ENCODE measurements at places on chromosomes 5 and 9.
A peak's percentile ranks its signal among the peaks of the same experiment; 100 is the strongest.

- DNase-seq, result no peak
Measured at GRCh38 chr5:40547994-40548575, 131.6 kb upstream of the PTGER4 start.

GRCh38 chr5:131242728-131243255 lies 21.1 kb upstream of the CDC42SE2 start:
- peak; percentile 16 for DNase-seq

DNA sequence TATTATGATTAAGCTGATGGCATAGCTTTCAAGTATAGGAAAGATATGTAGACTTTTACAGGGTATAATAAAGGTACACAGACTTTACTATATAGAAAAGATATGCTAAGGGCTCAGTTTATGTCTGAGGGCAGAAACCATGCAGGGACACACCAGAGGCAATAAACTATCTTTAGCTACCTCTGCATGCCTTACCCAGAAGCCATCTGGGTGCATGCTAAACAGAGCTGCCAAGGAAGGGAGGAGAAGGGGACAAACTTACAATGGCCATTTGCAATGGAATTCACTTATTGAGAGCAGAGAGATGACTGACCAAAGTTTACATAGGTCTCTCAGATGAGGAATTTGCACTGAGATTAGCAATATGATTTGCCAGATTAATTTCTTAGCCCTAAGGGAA lies 143.1 kb upstream of the NR4A3 start:
- no peak for DNase-seq

- DNase-seq, result no peak
Measured at GRCh38 chr5:94545870-94546625, 72.4 kb downstream of the KIAA0825 start.

DNA sequence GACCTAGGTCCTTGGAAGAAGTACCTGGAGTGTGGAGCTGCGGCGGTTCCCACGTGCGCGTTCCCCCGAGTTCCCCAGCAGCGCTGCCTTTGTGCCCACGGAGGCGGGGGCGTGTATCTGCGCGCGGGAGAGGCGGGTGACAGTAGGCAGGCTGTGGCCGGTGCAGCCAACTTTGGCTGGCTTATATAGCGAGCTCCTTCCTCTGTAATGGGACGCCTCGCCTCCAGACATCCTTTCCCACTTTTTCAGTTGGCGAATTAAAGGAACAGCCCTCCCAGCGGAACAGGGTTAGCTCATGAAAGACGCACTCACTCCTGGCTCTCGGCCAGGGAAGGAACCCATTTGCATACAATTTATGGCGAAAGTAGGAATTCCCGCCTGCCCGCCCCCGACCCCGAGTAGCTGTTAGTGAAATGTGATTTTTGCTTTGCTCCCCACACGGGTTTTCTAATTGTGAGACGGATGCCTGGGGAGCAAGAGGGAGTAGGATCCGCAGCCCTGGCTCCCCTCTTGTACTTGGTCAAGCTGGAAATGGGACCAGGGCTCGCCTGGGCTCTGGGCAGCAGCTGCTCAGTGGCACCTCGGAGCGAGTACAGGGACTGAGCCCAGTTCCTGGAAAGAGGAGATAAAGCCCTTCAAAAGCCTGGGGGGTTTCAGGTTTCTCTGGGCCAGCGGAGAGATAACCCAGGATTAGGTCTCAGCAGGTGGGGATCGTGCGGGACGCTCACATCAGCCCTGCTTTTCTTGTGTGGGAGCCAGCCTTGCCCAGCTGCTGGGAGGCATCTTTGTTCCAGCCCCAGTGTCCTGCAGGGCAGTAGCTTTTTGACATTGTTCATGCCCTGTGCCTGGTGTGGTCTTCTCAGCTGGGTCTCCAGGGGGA lies at the start of gene TNC:
Gene TNC (minus strand): TSS at position 159 of the 880 bp plus-strand sequence. CDS start 27,139 bp downstream, outside the sequence.
- DNase-seq, result no peak

GRCh38 chr5:118236108-118236849 lies 752.1 kb downstream of the DTWD2 start:
- no peak for DNase-seq

DNA sequence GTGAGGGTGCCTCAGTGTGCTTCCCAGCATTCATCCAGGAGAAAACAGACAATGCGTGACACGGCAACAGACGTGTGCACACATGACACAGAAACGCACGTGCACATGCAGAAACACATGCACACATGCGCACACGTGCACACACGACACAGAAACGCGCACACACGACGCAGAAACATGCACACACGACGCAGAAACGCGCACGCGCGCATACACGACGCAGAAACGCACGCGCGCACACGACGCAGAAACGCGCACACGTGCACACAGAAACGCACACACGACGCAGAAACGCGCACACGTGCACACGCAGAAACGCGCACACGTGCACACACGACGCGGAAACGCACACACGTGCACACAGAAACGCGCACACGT lies 16.5 kb downstream of the TPPP start:
- no peak for DNase-seq

DNA sequence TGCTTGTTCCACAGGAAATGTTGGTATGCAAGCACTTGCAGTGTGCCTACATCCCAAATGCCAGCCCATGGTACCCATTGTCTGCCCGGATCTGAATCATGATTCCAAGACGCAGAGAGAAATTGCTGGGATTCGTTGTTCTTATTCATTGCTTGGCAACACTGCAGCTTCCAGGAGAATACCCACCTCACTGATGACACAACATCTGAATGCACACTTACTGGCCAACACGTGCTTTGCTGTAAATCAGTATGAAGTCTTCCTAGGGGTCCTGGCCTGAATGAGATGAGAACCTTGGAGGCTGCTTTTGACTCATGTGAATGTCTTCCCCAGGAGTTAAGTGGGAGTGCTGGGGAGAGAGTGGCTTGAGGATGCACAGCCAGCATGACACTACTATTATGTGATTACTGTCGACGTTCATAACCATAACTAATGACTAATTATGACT lies 11.6 kb downstream of the SRD5A1 start:
- DNase-seq, result no peak

DNA sequence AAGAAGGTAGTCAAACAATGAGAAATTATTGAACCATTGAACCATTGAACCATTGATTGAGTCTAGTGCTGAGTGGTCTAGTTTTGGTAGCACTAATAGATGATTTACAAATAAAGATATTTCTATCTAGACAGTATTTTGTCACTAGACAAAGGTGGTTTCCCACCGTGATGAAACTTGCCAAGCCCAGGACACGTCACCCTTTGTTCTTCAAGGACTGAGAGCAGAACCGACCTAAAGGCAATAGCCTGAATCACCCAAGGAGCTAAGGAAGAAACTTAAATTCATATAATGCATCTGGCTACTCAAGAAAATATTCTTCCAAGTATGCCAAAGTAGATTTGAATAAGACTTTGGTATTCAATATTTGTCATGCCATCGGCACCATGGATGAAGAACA lies 103.3 kb downstream of the ESM1 start:
- DNase-seq, result no peak

DNA sequence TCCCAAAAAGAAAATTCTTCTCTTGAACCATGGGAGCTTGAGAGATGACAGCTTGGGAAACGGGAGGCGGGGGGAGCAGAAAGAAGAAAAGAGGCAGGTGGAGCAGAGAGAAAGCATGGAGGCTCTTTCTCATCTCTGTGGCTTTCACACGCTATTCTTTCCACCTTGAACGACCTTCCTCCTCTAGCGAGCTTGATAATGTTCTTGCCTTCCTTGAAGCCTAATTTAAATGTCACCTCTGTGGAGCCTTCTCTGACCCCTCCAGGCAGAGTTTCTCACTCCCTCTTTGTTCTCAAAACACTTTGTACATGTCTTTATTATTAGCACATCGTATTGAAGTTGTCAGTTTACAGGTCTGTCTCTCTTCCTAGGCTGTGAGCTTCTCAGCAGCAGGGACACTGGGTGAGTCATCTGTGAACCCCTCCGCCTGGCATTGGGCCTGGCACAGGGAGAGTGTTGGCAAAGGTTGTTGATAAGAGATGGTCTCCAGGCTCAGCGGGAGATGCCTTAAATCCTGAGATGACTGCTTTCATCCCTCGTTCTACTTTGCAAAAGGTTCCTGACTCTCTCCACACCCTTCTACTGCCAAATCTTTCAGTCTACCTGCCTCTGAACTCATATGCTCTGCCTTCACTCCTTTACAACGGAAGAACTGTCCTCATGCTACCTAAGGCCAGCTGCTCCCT lies 14.1 kb upstream of the STRBP start:
- no peak for DNase-seq

- no peak for DNase-seq
Measured at GRCh38 chr9:91577633-91578061, 154.0 kb upstream of the NFIL3 start.

- no peak for DNase-seq
Measured at GRCh38 chr5:115806986-115807653, 9.3 kb downstream of the CDO1 start.

GRCh38 chr9:115107701-115108100 lies 10.3 kb downstream of the TNC start:
- no peak for DNase-seq

- DNase-seq, result no peak
Measured at GRCh38 chr5:31553863-31554262, 21.8 kb downstream of the C5orf22 start.

DNA sequence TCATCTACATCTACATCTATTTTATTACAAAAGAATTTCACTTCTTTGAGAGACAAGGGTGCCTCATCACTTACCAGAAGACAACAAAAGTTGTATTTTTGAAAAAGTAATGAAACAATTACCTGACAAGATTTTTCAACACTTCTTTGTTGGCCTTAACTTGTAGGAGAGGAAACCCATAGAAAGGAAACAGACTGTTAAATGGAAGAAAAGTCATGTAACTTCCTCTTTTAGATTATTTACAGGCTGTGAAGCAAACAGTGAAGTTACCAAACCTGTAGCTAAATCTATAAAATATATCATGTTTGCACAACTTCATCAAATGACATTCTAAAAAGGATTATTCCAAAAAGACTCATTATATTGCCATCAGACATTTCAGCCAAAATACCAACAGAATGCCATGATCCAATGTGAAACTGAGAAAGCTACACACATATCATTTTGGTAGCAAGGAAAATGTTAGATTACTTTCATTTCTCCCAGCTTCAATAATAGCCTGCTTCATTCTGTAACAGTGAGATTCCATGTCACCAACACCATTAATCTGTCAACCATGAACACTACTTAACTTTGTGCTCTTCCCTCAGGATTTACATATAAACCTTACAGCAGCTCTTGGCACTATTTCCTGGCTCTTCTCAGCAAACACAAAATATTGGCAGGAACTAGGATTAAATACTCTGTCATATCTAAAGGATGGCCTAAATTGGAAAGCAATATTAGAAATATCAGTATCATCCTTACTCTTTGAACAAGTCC lies 122.5 kb downstream of the MCTP1 start:
- no peak for DNase-seq

GRCh38 chr5:141913560-141914198 lies 10.0 kb upstream of the DELE1 start:
- DNase-seq, result no peak

DNA sequence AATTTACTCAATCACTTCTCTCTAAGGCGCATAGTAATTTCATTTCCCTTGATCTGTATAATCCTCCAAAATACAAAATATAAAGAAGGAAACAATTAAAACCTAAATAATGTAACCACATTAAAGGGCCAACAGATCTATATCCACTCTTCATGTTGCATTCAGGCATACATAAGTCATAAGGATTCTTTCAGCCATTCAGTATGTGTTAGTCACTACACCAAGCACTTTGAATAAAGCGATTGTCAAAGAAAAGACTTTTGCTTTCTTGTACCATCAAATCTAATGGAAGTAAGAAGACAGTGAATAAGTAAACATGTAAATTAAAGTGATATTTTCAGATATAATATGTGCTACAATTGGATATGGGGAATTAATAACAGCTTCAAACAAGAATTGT lies 569.2 kb upstream of the PTPRD start:
- DNase-seq, result no peak

DNA sequence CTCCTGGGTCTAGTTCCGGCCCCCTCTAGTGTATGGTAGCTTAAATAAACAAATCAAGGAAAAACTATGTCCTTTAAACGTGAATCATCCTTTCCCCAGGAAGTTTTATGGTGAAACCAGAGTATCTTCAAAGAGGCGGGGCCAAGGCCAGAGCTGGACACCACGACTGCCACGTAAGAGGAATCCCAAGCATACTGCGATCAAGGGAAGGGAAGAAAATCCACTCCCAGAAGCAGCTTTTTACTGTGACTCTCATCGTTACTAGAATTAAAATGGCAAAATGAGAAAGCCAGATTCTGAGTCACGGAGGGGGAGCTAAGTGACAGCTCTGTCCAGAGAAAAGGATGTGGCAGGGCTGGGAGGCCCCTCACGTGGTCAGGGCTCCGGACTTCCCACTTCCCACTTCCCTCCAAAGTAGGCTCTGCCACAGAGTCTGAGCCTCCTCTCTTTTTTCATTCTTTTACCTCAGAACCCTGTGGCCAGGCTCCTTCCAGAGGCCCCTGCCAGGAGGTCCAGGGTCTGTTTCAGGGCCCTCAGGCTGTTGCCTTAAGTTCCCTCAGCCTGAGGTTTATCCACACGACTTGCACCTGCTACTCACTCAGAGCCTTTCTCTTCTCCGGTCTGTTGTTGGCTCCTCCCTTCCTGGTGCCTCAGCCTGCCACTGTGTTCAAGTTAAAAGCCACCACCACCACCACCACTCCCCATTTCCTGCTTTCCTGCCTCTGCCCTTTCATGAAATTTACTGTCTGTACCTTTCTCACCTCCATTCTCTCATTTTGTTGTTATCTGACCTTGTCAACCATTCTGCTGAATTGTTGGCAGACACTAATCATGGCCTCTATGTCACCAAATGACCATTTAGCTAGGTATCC lies 1.4 kb upstream of the GLRX start:
- DNase-seq, result peak; percentile 69

GRCh38 chr9:5085993-5086392 lies 99.4 kb downstream of the INSL6 start:
- DNase-seq, result no peak

GRCh38 chr5:114310666-114311065 lies 51.2 kb upstream of the KCNN2 start:
- DNase-seq, result no peak

DNA sequence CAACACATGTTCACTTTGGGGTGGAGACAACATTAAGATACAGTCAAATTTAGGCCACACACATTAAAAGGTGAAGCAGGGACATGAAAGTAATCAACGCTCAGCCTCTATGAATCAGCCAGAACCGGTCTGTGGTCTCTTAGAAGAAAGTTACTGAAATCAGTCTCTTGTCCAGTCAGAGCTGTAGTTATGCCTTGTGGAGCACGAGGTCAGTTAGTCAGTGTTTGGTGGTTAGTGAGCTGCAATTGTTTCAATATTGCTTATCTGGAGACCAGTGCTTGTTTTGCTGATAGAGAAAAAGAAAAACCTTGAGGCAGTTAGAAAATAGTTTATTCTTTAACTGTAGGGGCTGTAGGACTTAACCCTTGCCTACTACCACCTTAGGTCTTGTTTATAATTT lies 157.8 kb upstream of the RASEF start:
- DNase-seq, result no peak

DNA sequence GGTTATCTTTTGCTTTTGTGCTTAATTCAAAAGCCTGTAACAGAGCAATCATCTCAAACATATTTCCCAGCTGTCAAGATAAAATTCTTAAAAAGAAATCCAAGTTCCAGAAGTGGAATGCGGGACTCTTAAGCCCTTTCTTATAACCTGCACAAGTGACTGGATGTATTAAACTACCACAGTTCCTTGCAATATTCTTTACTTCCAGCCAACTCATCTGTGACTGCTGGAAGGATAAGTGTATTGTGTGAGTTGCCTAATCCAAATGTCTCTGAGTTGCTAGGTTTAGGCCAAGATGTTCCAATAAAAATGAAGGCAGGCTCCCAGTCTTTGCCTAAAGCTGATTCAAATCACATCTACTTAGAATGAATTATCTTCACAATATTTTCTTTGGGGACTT lies 159.2 kb upstream of the SLC24A2 start:
- no peak for DNase-seq

- no peak for DNase-seq
Measured at GRCh38 chr5:3317051-3317795, 278.4 kb upstream of the IRX1 start.
